ENCODE measurements at places on chromosomes 1 and 21.
A peak's percentile ranks its signal among the peaks of the same experiment; 100 is the strongest.

- DNase-seq: no peak
These were observed 261.4 kb upstream of the NRIP1 start for GRCh38 chr21:15326032-15326867.

DNA sequence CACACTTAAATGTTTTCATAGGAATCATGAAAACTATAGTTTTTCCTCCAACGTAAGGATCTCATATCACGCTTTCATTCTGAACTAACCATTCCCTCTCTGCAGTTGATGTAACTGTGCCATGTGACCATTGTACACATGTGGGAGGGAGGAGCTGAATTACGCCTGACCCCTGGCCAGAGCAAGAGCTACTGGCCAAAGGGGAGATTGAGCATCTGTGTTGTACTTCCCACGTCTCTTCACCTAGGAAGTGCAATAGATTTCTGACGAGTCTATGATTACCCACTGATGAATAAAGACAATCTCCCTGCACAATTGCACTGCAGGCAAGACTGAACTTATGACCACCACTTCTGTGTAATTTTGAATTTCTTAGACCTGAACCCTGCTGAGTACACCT lies 24.0 kb downstream of the PTPRC start:
- peak; percentile 95 for DNase-seq

DNA sequence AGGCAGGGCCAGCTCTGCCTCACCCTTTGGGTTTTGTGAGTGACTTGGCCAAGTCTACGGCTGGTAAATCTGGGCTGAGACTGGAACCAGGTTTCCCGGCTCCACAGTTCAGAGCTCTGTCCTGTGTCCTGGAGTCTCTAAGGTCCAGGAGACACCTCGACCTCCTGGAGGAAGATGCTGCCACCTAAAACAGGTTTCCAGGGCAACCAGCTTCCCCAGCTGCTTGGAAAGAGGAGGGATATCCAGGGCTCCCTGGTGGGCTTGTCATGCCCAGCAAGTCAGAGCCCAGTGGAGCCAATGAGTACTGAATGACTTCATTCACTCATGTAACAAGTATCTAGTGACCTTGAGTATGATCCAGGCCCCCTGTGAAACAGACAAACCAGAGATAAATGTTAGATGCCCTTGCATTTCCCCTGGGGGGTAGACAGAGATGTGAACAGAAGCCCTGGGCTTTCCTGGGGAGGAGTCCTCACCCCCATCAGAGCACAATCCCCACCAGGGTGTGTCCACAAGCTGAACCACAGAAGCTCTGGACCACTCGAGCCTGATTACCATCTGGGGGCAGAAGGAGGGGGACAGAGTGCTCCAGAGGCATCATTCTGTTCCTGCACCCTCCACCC lies 181.2 kb upstream of the RAB4A start:
- DNase-seq: no peak

DNA sequence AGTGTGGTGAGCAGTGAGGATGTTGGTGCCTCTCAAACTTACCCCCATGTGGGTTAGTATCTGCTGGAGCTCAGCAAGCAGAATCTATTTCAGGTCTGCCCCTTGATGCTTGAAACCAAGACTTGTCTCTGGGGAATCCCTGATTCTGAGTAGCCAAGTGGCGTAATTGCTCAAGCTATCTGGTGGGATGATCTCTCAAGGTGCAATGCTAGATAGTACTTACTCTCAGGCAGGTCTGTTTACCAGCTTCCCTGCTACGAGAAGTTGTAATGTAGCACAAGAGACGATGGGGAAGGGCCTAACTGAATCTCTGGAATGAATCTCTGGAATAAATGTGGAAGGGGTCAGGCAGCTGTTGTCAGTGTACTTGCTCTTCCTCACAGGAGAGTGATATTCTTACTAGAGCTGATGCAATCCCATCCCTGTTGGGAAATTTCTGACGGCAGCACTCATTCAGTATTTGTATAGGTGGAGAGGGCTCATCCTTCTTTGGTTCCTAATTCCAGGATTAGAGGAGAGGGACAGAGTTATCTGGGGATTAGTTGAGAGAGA lies 65.4 kb downstream of the MACF1 start:
- peak; percentile 61 for DNase-seq

GRCh38 chr1:211737115-211738035 lies 62.0 kb upstream of the NEK2 start:
- DNase-seq: peak; percentile 50

GRCh38 chr1:152783095-152783494 lies 3.0 kb upstream of the LCE1E start:
- no peak for DNase-seq

DNA sequence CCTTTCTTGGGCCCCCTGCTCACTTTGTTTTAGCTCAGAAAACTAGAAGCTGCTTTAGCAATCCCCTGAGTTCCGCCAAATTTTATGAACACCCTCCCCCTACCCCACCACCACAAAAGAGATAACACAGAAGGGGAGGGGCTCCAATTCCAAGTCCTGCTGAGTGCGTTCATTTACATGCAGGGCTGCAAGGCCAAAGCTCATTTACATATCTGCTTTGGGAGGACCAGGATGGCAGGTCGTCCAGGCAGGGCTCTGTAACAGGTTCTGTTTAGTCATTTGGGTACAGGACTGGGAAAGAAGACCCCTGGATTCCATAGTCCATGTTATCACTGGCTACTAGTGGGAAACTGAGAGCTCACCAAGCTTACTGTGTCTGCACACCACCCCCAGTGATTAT lies 35.9 kb upstream of the KIF21B start:
- DNase-seq: no peak

DNA sequence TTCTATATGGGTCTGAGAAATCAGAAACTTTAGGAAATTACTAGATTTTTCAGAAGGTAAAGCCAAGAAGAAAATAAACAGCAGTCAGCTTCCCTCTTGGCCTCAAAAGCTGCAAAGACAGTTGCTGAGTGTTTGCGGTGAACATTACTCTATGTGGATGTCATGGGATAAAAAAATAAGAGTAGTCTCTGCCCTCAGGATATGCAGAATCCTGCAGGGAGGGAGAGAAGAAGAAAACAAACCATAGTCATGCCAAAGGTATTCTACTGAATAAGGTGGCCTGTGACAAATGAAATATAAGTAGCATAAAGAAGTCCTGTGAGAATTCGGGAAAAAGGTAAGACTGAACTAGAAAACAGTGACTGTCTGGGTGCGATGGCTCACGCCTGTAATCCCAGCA lies 19.0 kb downstream of the YARS1 start:
- no peak for DNase-seq

- no peak for DNase-seq
These were observed 123.4 kb upstream of the LYPLAL1 start for GRCh38 chr1:219050086-219050821.

DNA sequence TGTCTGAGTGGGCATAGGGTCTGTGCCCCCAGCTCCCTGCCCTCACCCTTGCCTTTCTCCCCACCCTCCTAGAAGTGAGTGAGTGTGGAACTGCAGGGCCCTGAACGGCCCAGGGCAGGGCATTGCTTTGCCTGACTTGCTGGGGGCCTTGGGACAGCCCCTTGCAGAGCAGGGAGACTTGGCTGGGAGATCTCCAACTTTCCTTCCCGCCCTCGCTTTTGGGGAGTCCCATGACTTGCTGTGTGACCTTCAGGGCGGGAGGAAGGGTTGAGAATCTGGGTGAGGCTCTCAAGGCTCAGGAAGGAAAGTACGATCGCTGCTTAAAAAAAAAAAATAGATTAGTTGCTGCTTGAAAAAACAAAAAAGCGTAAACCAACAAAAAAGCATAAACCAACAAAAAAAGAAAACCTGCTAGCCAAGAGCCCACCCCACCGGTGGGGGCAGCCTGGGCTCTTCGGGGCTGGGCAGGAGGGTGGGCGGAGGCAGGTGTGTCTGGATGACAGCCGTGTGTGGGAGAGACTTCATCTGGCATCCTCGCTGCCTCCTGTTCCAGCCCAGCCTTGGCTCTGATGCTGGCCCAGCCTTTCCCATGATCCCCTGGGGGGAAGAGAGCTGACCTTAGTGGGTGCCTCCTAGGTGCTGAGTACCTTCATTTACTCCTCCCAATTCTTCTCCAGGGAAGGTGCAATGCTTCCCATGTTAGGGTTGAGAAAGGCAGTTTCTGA lies 6.5 kb downstream of the NBL1 start:
- peak; percentile 18 for DNase-seq

DNA sequence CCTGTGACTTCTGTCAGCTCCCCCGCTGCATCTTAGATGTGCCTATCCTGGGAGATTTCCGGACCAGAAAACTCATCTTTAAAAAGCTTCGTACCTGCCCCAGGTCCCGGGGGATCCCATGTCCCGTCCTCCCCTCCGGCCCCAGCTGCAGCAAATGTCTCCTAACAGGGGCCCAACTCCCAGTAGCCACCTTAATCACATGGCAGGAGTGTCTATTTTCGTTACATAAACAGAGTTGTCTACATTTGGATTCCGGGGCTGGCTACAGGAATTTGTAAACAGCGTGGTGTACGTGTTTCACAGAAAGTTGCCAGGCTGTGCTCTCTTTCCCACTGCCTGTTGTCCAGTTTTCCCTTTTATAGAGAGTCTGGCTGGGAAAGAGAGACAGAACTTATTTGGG lies 17.9 kb upstream of the KCNE2 start:
- DNase-seq: no peak

All from NCI-H69 (cell line).